ENCODE measurements at places on chromosomes 11 and 22.

DNA sequence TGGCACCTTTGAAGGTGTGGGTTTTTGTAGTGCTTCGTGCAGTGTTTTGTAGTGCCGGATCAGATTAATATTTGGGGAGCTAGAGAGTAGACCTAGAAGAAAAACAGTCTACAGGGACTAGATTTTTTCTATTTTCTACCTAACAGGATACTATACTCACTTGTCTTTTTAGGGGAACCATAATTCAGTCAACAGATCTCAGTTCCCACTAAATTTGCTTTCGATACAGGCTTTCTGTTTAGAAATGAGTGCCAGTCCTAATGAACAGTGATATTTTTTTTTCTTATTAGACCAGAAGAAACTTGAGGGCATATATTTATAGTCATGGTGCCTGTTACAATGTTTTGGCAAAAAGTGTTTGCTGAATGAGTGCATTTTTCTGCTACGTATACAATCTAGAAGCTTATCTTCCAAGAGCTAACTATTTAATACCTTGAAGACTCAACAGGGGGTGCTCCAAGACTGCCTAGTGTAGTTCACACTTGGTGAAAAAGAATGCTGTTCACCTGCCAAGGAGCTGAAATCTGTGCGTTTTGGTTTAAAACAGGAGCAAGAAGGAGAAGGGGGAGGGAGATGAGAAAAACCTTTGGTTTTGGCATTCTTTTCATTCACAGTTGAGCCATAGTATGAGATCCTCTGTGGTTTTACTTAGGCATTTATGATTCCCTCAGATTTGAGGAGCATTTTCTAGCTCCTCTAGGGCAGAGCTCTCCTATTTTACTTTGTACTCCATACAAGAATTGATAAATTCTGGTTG lies 44.9 kb upstream of the VSTM5 start:
- DNase-seq, result peak; percentile 17

DNA sequence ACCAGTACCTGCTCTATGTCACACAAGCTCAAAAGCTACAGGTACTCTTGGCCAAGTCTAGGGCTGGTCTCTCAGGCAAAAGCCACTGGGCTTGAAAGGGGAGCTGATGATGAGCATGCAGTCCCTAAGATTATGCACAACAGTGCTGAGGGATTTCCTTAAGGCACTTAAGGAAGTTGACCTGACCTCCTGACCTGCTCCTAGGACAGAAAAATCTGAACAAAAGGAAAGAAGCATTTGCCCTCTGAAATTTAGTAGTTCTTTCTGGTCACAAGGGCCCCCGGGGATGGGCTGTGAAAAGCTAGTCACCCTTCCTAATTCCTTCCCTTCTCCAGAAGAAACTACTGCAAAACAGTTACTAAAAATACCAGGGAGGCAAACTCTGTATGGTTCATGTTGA lies 83.6 kb upstream of the PHOX2A start:
- no peak for DNase-seq

- DNase-seq, result no peak
Measured at GRCh38 chr11:93984196-93984567, 37.0 kb upstream of the HEPHL1 start.

DNA sequence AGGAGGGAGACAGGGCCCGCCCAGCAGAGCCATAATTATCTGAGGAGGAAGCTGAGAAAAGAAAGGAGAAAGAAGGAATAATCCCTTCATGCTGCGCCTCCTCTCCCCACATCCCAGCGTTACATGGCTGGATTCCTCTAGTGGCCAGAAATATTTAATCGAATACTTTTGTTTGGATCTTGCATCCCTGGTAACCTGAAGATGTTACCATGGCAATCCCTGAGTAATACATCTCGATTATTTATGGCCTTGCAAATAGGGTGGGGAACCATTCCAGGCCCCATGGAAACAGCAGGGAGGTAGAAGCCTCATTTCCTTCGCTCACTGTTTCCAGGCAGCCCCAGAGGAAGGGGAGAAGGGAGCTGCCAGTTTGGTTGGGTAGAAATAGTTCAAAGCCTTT lies 357.7 kb downstream of the BUD13 start:
- DNase-seq, result no peak

DNA sequence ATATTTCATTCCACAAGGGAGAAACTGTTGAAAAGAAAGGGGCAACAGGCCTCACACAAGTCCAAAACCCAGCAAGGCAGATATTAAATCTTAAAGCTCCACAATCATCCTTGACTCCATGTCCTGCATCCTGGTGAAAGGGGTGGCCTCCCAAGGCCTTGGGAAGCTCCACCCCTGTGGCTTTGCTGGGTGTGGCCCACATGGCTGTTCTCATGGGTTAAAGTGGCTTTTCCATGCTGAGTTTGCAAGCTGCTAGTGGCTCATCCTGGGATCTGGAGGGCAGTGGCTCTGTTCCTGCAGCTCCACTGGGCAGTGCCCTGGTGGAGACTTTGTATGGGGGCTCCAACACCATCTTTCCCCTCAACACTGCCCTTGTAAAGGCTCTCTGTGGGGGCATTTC lies 106.4 kb downstream of the CTNND1 start:
- no peak for DNase-seq

- DNase-seq, result no peak
Measured at GRCh38 chr11:100835854-100836253, 148.8 kb downstream of the ARHGAP42 start.

DNA sequence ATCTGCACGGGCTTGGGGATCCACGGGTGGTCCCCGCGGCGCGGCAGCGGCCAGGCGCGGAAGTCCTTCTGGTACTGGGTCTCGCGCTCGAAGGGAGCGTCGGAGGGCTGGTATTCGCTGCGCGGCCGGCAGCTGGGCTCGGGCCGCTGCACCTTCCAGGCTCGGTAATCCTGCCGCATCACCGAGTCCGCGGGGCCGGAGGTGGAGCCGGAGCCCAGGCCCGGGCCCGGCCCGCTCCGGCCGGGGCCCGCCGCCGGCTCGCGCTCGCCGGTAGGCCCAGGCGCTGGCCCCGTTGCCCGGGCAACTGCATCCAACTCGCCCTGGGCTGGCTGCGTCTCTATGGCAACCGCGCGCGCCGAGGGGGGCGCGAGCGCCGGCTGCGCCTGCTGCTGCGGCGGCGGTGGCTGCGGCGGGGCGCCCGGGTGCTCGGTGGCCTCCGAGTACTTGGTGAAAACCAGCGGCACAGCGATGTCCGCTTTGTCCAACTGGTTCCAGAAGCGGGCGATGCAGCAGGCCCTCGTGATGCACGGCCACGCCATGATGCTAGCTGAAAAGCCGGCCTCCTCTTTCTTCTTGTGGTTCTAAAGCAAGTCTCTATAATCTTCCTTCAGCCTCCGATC lies 897 bp downstream of the MAP6 start:
- DNase-seq, result peak; percentile 77

DNA sequence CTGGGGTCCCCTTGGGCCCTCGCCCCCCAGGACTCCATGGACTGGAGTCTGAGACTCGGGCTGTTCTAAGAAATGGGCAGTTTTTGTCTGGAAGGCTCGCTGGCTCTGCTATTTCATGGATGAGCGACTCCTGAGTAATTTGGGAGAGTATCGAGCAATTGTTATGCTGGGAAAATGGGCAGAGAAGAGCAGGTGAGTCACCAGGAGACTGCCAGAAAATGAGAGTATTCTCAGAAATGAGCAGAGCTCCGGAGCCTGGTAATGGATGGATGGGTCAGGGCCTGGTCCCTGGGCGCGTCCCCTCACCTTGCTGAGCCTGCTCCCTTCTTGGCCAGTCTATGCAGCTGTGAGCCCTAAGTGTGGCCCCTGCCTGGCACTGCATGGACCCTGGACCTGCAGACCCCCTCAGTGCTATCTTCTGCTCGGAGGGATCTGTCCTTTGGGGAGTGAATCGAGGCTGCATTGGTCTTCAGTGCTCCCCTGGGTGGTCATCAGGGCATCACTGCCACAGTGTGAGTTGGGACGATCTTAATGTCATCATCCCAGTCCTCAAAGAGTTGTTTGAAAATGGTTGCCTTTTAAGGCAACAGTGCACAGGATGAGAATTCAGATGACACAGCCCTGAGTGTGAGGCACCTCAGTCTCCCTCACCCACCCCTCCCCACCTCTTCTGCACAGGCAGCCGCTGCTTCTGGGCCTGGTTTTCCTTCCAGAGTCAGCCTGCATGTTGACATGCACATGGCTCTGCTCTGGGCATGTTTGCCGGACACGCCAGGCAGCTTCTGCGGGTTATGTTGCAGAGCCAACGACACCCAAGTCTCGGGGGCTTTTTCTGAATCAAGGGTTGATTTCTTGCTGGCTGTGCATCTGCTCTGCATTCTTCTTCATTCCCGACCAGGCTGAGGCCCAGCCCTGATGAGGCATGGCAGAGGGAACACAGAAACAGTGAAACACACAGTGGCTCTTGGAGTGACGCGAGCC lies 519.0 kb downstream of the TBC1D22A start:
- no peak for DNase-seq

DNA sequence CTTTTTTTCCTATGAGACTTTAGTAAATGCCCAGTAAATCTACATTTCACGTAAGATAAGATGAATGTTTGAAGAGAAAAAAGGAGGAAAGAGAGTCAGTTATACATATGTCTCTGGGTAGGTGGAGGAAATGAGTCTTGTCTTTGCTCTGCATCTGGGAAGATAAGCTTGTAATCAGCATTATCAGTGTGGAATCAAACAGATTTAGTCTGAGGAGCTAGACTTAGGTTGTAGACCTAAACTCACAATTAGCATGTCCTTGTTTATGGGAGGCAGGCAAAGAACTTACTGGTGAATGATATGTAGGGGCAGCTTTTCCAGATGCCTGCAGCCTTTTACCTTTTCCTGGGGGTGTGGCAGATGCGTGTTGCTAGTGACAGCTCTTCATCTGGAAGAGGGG lies 962.3 kb downstream of the TBC1D22A start:
- no peak for DNase-seq

GRCh38 chr22:47686594-47687345 lies 924.3 kb downstream of the TBC1D22A start:
- DNase-seq, result no peak

DNA sequence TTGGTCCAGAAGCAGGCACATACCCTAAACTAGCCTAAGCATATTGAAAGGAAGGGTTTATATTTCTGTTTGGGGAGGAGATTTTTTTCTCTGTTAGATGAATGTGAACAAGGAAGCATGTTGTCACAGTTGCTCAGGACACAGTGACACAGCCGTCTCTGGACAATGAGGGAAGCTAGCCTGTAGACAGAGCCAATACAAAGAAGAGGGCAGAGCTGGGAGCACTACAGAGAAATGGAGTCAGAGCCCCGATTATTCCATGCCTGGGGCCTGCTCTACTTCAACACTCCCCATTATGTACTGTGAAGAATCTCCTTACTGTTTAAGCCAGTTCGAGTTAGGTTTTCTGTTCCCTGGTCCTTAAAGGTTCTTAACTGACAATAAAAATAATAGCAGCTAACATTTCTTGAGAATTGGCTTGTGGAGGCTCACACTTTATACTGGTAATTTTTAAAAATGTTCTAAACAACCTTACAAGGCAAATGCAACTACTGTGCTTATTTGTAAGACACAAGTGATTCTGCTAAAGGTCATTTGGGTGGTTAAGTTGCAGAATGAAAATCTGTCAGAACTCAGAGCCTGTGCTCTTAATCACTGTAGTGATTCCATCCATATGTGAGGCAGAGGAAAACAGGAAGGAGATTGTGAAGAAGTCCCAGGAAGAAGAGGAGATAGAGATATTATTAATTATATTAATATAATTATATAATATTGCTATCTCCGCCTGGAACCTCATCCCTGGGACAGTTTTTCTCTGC lies 58.8 kb upstream of the RRAS2 start:
- DNase-seq, result no peak

DNA sequence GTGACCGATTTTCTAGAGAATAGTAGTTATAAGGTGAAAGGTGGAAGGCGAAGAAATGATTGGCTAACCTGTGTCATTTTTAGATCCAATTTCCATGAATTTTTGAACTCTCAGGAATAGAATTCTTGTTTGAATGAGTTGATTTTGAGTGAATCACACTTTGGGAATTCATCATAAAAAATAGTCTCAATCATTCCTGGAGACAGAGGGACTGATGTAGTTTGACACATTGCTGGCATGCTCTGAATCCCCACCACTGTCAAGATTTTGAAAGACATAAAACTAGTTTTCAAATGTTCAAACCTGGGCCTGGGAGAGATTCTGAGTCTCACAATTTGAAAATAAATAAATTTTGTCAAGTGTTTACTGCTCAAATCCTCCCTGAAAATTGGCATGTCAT lies 861.4 kb upstream of the RAG2 start:
- DNase-seq, result no peak

GRCh38 chr11:69797737-69798528 lies 21.3 kb downstream of the FGF3 start:
- no peak for DNase-seq

DNA sequence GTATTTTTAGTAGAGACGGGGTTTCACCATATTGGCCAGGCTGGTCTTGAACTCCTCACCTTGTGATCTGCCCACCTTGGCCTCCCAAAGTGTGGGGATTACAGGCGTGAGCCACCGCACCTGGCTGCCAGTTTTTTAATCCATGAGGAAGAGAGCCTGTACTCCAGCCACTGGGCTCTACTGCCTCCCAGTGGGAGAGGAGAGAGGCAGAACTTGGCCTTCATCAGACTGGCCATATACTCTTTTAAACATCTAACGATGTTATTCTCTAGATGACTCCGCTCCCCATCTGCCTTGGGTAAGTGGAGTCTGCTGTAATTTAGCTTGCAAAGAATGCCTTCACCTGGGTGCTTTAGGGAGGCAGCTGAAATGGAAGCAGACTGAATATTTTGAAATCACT lies 34.6 kb downstream of the SLC6A5 start:
- DNase-seq, result no peak

DNA sequence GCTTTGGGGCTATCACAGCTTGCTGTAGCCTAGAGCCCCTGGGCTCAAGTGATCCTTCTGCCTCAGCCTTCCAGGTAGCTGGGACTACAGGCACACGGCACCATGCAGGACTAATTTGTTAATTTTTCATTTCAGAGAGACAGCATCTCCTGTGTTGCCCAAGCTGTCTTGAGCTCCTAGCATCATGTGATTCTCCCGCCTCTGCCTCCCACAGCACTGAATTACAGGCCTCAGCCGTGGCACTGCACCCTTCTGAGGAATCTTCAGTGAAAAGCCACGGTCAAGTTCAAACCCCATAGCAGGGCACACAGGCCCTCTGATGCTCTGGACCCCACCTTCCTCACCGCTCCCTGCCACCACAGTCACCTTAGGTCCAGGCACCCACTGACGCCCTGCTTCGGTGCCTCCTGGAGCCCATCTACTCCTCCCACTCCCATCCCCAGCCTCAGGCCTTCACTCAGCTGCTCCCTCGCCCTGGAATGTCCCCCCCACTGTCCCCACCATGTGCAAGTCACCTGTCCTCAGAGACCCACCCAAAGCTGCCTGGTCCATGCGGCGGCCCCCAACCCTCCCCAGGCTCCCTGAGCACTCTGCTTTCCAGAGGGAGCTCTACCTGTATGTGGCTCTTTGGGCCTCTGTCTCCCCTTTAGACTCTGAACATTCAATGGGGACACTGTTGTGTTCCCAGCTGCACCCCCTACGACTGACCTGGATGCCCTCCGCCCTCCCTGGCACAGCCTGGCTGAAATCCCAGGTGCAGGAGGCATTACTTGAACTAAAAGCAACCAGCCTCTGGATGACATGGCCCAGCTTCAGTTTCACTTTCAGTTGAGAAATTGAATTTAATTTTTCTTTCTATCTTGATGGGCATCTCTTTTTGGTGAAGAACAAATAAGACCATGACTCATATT lies 1.6 kb downstream of the APOL2 start:
- DNase-seq, result peak; percentile 21

Data from GM20000 (cell line).